NCI-H1417 treated with DMSO at 0.1 percent for 48 hours (cell line): ENCODE measurements at places on chromosomes 2 and 18.

GRCh38 chr2:171404261-171404660 is 29.5 kb downstream of the METTL8 start:
- DNase-seq = no peak

DNA sequence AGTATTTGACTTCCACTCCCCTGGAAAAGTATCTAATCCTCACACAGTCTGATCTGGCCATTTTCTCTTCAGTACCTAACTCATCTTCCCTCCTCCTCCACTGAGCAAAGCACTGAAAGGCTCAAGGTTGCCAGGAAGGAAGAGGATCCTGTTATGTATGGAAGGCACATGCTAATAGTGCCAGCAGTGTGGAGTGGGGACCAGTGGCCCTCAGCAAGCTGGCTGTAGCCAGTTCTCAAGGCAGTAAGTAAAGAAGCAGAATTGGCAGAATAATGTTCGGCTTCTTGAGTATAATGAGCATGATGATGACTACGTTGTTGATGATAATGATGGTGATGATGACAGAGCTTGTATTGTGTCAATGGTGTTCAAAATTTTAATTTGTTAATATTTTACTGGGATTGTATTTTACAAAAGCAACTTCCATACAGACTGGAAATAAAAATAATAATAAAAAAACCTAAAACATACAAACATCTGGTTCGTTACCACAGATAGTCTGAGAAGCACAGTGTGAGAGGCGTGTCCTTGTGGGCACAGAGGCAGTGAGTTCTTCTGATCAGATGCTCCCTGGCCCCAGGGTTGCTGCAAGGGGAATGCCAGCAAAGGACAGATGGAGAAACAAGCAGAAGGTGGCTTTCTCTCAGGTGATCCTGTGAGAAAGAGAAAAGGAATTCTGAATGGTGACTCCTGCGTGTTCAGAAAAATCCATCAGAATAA is 528.8 kb downstream of the CMPK2 start:
- DNase-seq = no peak

- no peak for DNase-seq
Observed at GRCh38 chr2:65062843-65063825, 6.9 kb downstream of the CEP68 start.

- DNase-seq = no peak
Observed at GRCh38 chr2:21676676-21677075, 552.9 kb downstream of the TDRD15 start.

- no peak for DNase-seq
Observed at GRCh38 chr2:234492717-234493485, 4.0 kb downstream of the ARL4C start.

DNA sequence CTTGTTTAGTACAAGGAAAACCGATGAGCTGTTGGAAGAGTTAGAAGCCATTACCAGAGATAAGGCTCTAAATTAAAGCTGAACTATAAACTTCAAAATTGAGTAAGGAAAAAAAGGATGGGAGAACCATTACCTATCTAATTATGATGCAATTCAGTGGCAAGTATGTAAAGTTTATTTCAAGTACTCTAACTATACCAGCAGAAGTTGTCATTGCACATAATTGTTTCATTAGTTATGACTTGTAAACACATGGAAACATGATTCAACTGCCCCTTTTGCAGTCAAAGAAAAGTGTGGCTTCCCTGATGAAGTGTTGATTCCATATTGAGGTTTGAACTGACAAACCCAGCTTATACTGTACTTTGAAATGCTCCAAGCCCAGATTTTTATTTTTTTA is 324.1 kb upstream of the KCNJ3 start:
- DNase-seq = no peak

- no peak for DNase-seq
Observed at GRCh38 chr2:55891671-55892094, 31.9 kb downstream of the EFEMP1 start.

DNA sequence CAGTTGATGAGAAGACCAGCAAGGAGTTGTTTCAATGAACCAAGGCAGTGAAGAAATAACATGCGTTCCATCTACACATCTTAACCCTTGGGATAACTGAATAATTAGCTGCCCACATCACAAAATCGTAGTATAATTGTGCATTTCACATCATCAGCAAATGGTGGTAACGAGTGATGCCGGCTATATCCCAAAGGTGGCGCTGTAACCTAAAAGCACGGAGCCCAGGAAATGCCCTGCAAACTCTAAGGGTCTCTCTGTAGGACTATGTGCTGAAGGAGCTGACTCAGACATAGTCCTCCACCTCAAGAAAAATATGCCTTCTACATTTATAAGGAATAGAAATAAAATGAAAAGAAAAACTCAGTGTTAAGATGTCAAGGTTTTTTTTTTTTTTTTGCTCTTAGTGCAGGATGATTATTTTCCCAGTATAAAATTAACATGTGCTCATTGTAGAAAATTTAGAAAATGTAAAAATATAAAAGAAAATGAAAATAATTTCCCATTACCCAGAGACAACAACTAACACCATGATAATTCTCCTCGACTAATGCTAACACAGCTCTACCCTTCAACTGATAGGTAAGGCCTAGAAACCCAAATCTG is 23.1 kb upstream of the DSG3 start:
- DNase-seq = no peak

DNA sequence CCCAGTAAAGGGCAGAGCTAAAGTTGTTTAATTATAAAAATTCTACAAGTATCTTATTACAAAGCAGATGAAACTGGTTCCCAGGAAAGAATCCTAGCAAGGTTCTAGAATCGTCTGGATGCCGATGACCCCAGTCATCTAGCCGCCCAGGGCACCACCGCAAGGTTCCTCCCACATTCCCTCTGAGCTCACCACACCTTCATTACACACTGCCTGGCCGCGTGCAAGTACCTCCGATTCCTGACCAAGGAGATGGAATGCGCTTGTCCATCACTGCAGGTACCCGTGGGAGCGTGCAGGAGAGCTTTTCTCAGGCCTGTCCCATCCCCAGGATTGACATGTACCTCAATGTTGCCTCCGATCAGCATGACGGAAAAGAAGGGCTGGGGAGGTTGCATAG is 158.5 kb downstream of the LAMA1 start:
- DNase-seq = no peak

- no peak for DNase-seq
Observed at GRCh38 chr2:207397917-207398655, 131.7 kb upstream of the CREB1 start.

DNA sequence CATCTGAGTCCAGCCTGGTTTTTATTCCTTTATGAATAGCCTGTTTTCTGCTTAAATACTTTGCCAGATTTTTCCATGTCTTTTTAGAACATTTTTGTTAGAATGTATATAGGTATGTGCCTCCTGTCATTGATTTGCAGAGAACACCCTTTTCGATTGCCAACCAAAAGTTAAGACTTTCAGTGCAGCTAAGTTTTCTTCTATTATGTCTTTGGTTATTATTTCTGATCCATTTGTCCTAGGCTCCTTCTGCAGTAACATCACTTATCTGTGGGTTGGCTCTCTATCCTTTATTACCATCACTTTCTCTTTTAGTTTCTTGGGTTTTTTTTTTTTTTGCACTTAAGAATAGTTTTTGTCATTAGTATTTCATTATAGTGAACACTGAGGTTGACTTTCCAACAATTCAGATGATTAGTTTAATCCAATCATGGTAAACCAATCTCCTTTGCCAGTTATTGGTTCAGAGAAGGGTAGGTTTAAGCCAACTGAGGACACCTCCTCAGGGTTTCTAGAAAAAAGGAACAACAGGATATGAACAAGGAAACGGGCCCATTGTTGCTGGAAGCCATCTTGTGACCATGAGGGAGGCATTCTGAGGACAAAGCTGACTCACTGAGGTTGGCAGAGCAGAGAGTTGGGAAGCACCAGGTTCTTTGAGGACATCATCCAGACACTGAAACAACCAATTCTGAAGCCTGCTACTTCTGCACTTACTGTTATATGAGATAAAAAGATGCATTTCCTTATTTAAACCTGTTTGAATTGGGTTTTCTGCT is 37.9 kb upstream of the GBX2 start:
- no peak for DNase-seq

- no peak for DNase-seq
Observed at GRCh38 chr18:53756610-53756972, 467.9 kb downstream of the MBD2 start.

DNA sequence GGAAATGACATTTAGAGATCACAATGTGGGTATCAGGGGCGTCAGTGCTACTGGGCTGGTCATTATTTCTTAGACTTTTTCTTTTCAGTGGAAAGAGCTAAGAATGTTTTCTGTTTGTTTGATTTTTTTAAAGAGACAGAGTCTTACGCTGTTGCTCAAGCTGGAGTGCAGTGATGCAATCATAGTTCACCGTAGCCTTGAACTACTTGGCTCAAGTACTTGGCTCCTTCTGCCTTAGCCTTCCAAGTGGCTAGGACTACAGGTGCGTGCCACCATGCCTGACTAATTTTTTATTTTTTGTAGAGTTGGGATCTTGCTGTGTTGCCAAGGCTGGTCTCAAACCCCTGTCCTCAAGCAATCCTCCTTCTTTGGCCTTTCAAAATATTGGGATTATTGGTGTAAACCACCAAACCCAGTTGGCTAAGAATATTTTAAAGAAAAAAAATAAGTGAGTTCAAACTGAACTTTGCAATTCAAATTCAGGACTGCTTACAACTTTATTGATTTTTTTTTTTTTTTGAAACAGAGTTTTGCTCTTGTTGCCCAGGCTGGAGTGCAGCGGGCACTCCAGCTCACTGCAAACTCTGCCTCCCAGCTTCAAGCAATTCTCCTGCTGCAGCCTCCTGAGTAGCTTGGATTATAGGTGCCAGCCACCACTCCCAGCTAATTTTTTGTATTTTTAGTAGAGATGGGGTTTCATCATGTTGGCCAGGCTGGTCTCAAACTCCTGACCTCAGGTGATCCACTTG is 154.2 kb downstream of the MIB1 start:
- no peak for DNase-seq

DNA sequence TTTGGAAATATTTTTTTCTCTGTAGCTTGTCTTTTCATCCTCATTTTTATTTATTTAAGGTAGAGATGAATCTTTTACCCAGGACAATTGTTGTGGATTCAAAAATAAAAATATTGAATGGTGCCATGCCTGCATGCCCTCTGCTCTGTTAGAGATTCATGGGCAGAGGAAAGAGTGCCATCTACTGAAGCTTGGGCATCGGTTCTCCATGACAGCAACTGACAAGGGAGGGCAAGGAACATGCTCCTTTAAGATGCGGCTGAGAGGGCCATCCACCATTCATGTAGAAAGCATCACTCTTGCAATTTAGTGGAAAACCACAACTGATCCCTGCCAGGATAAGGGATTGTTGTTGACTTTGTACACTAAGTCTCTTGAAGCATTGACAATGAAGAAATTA is 79.9 kb downstream of the PARD3B start:
- no peak for DNase-seq

DNA sequence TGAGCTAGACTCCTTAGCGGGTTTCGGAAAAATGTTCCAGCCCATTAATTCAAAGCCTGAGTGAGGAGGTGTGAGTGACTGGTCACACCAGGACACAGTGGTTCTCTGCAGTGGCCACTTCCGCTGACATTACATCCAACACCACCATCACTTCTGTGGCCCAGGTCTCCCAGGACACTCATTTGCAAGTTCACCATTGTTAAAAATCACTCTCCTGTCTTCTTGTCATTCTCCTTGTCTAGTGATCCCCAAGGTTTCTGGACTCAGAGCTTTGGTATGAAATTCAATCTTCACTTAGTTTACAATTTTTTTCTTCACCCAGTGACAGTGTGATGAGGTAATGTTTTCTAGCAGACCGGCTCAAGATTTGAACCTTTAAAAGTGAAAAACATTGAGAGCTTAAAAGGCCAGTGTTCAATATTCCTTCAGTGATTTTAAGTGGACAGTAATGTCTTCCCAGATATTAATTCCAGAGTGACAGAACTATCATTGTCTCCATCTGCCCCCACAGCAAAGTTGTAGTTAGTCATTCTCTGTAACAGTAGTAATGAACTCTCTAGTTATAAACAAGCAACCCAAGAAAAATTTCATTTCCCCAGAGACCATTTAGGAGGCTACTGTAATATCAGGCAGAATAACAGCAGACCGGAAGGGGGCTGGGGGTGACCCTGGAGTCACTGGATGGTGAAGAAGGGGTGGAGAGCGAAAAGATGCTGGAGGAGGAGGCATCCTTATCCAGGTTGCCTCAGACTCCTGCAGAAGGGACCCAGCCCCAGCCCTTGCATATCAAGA is 164.9 kb downstream of the GFPT1 start:
- DNase-seq = no peak

DNA sequence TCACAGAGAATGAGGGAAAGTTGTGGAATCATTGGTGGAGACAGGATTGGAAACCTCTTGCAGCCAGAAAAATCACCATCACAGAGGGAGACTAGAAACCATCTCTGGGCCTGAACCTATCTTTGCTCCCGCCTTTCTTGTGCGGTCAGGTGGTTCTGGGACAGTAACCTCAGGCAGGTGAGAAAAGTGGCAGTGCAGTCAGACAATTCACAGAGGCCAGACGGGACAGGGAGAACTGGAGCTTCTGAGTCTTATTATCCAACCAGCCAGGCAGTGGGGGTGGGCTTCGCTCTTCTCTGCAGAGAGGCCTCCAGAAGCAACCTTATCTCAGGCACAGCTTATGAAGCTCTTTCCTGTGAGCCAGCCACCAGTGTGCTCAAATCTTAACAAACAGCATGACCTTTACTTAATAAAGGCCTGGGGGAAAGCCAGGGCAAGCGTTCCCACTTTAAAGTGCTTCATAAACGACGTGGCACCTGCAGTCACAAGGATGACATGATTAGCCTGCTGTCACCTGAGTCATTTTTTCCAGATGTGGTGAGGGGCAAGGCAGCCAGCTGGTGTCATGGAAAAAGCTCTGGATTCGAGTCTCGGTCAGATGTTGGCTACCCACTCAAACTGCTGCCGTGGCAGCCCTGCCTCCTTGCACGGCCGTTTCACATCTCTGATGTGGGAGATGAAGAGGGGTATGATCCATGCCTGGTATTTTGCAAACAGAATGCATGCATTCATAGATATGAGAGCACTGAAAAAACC is 109.7 kb downstream of the B3GNT2 start:
- DNase-seq = no peak

DNA sequence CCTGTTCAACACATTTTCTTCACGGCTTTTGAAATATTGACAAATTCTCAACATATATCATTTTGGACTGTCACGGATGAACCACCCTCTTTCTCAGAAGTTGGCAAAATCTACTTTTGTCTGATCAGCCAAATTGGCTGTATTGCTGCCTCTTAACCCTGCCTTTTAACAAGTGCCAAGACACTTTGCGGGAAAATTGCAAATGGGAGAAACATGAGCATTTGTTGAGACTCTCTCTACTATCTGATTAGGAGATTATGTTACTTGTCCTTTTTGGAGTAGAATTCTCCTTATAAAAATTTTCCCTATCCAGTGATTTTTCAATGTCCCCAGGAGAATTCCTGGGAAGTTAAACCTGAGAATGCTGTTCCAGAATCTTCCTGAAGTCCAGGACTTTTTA is 256.2 kb upstream of the ZSWIM2 start:
- DNase-seq = no peak

GRCh38 chr2:195337597-195337996 is 319.4 kb upstream of the SLC39A10 start:
- no peak for DNase-seq

- no peak for DNase-seq
Observed at GRCh38 chr2:139080244-139080643, 300.1 kb upstream of the NXPH2 start.

- DNase-seq = no peak
Observed at GRCh38 chr2:172431463-172431862, 4.1 kb downstream of the ITGA6 start.
